ENCODE measurements at places on chromosomes 4 and X.
A peak's percentile ranks its signal among the peaks of the same experiment; 100 is the strongest.

GRCh38 chr4:4446434-4446833 is 59.5 kb downstream of the NSG1 start:
- no peak for DNase-seq

GRCh38 chrX:23644744-23645143 is 22.5 kb upstream of the PRDX4 start:
- DNase-seq, result no peak

- DNase-seq, result no peak
Measured at GRCh38 chrX:1502241-1502640, 34.7 kb downstream of the P2RY8 start.

DNA sequence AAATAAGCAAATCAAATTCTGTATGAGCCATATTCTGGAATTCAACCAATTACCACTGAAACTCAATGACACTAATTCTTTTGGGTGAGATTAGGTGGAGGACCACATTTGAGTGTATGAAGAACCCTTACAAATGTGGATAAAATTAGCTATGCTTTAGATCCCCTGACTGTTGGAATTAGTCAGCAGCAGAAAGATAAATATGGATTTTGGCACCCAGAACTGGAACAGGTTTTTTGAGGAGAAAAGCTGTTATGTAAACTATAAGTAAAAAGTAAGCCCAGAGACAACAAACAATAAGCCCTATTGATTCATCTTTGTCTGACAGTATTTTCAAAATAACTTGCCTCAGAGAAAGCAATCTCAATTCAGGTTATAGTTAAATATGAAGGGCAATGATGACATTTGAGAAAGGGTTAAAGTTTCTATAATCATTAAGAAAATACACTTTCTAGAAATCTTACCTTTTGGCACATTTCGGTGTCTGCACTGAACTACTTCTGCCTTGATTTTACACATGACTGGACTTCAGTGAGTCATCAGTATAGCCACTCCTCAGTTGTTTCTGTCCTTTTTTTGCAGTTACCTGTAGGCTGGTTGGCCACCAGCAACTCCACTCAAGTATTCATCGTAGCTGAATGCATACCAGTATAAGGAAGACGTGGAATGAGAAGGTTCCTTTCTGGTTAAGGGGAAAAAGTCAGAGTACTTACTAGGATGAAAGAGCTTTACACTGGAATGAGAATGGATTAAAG is 80.0 kb downstream of the KCTD8 start:
- no peak for DNase-seq

GRCh38 chrX:24448762-24449250 is 16.3 kb upstream of the PDK3 start:
- no peak for DNase-seq

DNA sequence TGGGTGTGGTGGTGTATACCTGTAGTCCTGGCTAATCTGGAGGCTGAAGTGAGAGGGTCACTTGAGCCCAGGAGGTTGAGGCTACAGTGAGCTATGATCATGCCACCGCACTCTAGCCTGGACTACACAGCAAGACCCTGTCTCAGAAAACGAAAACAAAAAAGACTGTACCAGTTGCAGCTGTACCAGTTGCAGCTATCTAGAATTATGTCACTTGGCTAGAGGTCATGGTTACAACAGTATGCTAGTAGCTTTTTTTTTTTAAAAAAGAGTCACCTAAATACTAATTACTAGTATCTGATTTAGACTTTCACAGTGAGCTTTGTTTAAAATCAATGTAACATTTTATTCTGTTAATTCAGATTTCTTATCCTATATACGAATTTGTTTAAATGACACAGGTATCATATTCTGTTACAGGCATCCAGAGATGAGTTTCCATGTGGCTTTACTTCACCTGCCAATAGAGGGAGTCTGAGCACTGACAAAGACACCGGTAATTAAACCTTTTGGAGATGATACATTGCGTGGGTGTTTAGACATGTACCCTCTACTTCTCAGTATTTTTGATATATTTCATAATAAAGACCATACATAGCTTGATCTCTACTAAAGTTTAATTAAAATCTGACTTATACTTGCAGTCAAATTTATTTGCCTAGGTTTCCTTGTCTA is 100.2 kb upstream of the IL13RA1 start:
- no peak for DNase-seq

DNA sequence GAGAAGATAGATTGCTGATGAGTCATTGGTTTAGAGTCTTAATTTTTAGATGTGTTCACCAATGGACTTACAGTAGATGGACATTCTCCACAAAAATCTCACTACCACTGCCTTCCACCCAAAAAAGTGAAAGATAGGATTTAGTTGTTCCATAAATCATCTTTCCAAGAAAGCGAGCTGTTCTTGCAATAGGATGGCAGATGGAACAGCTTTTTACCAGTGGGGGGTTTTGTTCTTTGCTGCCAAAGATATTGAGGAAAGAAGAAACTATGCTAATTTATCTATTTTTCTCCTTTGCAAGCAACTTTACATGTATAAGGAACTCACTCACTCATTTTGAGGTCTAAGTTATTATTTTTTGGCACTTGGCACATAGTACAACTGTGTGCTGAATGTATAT is 109.5 kb downstream of the ADGRL3 start:
- no peak for DNase-seq

- no peak for DNase-seq
Measured at GRCh38 chr4:42637867-42638266, 19.0 kb downstream of the ATP8A1 start.

DNA sequence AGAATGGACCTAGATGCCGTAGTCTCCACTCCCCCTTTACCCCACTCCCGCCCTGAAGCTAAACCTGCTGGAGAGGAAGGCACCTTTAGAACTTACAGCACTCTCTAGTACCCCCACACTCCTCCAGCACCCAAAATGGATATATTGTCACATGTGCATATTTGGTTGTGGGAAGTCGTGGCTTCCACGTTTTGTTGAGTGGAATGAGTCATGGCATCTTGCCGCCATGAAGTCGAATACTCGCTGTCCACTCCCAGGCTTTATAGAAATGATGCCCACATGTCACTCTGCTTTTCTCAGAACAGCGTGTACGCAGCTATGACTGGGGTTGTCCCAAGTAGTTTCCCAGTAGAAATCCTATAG is 545 bp downstream of the ABCE1 start:
- no peak for DNase-seq

DNA sequence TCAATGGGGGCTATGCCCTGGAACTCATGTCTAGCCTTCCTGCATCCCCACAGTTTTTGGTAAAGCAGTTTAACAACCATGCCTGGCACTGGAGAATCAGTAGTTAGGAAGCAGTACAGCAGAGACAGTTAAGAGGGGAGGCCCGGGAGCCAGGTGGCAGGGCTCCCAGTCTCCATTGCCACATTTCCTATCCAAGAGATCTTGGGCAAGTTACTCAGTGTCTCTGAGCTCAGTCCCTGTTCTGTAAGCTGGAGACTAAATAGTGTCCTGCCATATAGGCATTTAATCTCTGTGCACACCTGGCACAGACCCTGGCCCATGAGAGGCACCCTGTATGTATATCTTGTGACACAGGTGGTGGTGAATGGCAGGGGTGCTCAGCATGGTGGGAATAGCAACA is 156.1 kb upstream of the EOLA2 start:
- DNase-seq, result no peak

- peak; percentile 55 for DNase-seq
Measured at GRCh38 chrX:52933976-52934703, 24.2 kb downstream of the FAM156A start.

GRCh38 chr4:8832113-8832915 is 39.3 kb downstream of the HMX1 start:
- no peak for DNase-seq

DNA sequence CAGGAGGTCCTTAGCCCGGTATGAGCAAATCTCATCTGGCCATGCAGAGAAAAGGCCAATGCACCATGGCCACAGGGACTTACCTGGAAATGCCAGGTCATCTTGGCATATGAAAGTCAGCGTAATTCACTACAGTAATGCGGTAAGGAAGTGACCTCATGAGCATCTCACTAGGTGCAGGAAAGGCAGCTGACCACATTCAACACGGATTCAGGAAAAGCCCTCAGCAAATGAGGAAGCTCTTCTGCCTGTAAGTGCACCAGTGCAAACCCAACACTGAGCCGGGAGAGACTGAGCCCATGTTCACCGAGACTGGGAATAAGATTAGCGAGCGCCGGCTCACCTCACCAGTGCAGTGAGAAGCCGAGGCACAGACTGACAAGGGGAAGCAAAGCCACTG is 23.7 kb downstream of the LRPAP1 start:
- no peak for DNase-seq

DNA sequence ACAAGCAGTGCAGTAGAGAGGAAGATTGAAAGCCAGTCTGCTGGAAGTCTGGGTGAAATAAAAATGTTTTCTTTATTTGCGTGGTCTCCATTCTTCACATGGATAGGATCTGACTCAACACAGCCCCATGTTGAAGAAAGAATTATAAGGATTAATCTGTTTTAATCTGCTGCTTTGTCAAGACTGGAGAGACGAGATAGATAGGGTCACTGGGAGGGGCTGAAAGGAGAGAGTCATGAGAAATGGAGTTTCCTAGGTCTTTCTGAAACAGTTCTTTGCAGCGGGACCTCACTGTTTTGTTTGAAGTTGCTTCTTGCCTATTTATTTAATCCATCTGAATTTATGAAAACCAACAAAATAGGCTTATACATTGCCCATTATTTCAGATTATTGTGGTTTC is 32.4 kb upstream of the RHOH start:
- DNase-seq, result no peak

- DNase-seq, result no peak
Measured at GRCh38 chr4:76211769-76212708, 1.6 kb downstream of the SCARB2 start.

GRCh38 chrX:152892999-152893891 is 4.6 kb upstream of the ZNF185 start:
- DNase-seq, result no peak

- no peak for DNase-seq
Measured at GRCh38 chr4:1769692-1770091, 23.4 kb upstream of the FGFR3 start.

GRCh38 chrX:99394456-99394855 is 1015.6 kb downstream of the PCDH19 start:
- no peak for DNase-seq

- DNase-seq, result no peak
Measured at GRCh38 chr4:109025471-109026076, 262.7 kb upstream of the ETNPPL start.
